ENCODE measurements at places on chromosomes 13 and 19.

DNA sequence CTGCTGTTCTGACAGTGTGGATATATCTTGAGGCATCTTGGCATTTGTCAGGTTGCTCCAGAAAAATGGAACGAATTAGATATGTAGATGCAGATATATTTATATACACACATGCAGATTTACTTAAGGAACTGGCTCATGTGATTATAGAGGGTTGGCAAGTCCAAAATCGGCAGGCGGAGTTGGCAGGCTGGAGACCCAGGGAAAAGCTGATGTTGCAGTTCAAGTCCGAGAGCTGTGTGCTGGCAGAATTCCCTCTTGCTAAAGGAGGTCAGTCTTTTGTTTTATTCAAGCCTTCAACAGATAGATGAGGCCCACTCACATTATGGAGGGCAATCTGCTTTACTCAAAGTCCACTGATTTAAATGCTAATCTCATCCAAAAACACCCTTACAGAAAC, 24.4 kb upstream of the CSNK1A1L start:
- DNase-seq: no peak

DNA sequence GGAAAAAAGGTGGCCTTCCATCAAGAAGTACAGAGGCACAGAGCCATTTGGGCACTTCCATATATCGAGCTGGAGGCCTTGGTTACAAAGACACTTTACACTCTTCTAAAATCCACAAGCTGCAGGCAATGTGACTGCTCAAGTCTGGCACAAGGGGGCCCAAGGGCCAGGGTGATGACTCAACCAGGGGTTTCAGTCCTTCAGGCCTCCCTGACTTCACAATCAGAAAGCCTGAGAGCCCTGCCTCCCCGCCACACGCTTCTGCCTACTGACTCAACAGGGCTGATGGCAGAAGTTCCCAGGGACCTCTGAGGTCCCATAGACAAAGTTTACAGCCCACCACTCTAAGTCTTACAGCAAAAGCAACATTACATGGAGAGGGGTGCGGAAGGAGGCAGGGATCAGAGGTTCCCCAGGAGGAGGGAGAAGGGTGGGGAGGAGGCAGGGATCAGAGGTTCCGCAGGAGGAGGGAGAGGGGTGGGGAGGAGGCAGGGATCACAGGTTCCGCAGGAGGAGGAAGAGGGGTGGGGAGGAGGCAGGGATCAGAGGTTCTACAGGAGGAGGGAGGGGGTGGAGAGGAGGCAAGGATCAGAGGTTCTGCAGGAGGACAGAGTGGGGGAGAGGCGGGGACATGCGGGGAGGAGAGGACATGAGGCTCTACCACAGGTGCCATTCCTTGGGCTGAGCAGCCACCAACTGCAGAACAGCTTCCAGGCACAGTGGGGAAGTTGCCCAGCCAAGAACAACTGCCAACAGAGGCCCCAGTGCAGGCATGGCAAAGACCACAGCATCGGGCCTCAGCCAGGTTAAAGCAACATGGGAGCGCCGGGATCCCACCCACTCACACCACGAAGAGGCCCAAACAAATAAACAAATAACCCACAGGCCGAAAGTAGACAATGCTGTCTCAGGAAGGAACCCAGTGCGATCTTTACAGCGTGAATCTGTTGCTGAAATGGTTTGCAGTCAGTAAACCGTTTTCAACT, 52.0 kb downstream of the SLC7A1 start:
- peak; percentile 62 for DNase-seq

GRCh38 chr13:26558074-26558805, 757 bp downstream of the WASF3 start:
- DNase-seq: no peak

DNA sequence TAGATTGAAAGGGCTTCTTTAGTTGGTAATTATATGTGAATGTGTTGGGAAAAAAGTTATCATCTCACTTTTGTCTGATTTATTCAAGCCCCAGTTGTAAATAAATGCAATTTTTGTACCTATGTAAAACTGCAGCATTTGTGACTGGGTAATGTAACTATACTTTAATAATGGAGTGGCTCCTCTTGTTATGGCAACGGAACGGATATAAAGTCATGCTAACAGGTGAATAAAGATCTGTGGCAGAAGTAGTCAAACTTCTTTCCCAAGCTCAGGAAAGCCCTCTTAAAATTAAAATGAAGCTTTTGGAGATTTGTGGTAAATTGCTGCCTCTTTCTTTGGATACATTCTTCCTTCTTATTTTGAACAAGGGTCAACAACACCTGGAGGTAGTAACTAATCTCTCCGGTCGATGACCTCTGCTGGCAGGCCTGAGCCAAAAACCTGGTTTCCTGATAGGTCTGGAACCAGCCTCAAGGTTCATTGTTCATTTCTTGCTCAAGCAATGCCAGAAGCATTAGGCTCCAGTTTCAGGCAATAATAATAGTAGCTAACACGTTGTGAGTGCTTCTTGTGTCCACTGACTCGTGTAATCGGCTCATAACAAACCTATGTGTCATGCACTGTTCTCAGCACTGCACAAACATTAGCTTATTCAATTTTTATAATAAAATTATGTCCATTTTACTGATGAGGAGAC, 313.4 kb upstream of the DACH1 start:
- DNase-seq: no peak

GRCh38 chr13:37616131-37616530, 17.6 kb upstream of the POSTN start:
- no peak for DNase-seq

DNA sequence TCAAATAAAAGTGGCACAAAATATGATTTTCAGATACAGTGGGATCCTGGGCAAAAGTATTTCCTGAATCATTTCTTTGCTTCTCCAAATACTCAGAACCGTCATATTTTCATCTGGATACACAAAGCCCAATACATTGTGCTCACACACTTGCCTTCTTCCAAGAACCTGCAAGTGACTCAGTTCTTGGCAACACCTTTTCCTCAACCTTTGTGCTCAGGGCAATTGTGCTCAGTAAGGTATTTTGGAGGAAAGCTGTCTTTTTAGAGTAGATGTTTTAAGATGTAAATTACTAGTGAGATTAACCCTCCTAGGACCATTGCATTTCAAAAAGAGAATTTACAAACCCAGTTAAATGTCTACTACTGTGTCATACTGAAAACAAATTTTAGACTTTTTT, 233.5 kb downstream of the EFNB2 start:
- no peak for DNase-seq
